ENCODE measurements at places on chromosomes 3 and 15. TPM values are rescaled to one million over a fixed set of nuclear protein-coding genes. Genes with fewer than 3 reads are reported as not detected.

Gene DCP1A
- total RNA-seq: 24.9 TPM

Gene CACNA2D2
- 1.00 TPM for total RNA-seq

Gene PDCD6IP
- total RNA-seq: 203 TPM

Gene GOLGA6D
- not detected for total RNA-seq

Gene CSNK1G1
- total RNA-seq: 37.0 TPM

Gene TAGLN3
- 7.9 TPM for total RNA-seq

Gene CDCP1
- total RNA-seq: 4.2 TPM

Gene POC1A
- total RNA-seq: 3.1 TPM

DNA sequence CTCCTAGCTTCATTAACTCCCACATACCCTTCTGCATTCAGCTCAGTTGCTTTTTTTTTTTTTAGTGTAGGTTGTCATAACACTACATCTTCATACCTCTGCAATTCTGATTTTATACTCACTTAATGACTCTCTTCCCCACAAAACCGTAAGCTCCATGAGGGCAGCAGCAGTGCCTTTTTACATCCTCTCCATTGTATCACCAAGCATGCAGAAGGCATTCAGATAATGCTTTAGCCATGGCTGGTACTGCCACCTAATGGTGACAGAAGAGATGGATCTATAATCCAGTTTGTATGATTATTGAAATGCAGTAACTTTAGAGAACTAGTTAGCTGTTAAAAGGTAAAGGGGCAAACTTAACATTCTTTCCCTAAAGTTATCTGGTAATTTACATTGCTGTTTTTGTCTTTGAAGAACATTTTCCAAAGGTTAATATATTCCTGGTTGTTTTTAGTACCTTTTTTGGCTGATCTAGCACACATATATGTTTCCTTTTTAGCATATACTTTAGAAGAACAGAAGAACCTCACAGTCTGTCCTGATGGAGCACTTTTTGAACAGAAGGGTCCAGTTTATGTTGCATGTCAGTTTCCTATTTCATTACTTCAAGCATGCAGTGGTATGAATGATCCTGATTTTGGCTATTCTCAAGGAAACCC, 36.8 kb downstream of the ATP1B3 start:
- H3K36me3 ChIP-seq: peaks cover 28% of the 10 kb centered on the region
- no peaks in the 10 kb centered on the region for H3K27me3 ChIP-seq
- DNase-seq: peak; percentile 34
- no peak overlapping the region for H3K27ac ChIP-seq
- H3K4me1 ChIP-seq: no peaks in the 10 kb centered on the region
- H3K4me3 ChIP-seq: no peak overlapping the region

GRCh38 chr3:42750834-42751233, 22.2 kb downstream of the CCDC13 start:
- H3K27ac ChIP-seq: no peak overlapping the region
- DNase-seq: no peak
- H3K27me3 ChIP-seq: peaks cover 3% of the 10 kb centered on the region
- H3K4me3 ChIP-seq: no peak overlapping the region
- H3K4me1 ChIP-seq: no peaks in the 10 kb centered on the region
- H3K36me3 ChIP-seq: no peaks in the 10 kb centered on the region

- H3K4me1 ChIP-seq: no peaks in the 10 kb centered on the region
- no peak overlapping the region for H3K4me3 ChIP-seq
- H3K27me3 ChIP-seq: no peaks in the 10 kb centered on the region
- no peak overlapping the region for H3K27ac ChIP-seq
- DNase-seq: no peak
These were observed 66.3 kb upstream of the ACAD9 start for GRCh38 chr3:128813097-128813496.

- H3K4me1 ChIP-seq: peaks cover 5% of the 10 kb centered on the region
- peaks cover 10% of the 10 kb centered on the region for H3K27me3 ChIP-seq
- H3K36me3 ChIP-seq: no peaks in the 10 kb centered on the region
- DNase-seq: no peak
- H3K4me3 ChIP-seq: no peak overlapping the region
- H3K27ac ChIP-seq: no peak overlapping the region
These were observed 11.0 kb downstream of the SPTBN5 start for GRCh38 chr15:41882689-41883483.

DNA sequence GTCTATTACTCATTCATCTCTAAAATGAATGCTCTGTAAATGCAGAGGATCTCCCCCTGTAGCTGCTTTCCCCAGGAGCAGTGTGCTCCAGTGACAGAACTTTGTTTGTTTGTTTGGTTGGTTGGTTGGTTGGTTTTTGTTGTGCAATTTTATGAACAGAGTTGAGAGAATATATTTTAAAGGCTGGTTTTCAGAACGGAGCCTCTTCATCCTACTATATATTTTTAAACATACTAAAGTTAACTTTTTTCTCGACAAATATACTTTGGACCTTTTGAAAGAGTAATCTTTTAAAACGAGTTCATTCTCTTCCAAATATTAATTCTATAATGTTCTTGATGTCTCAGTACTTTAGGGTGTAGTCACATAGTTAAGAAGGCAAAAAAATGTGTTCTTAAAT, 20.2 kb downstream of the RYR3 start:
- no peaks in the 10 kb centered on the region for H3K4me1 ChIP-seq
- peaks cover 4% of the 10 kb centered on the region for H3K27me3 ChIP-seq
- H3K36me3 ChIP-seq: no peaks in the 10 kb centered on the region
- H3K4me3 ChIP-seq: no peak overlapping the region
- H3K27ac ChIP-seq: no peak overlapping the region

GRCh38 chr3:72275331-72275751, 490.4 kb upstream of the PROK2 start:
- H3K4me1 ChIP-seq: peaks cover 29% of the 10 kb centered on the region
- DNase-seq: no peak
- H3K4me3 ChIP-seq: no peak overlapping the region

- H3K27me3 ChIP-seq: no peaks in the 10 kb centered on the region
- no peaks in the 10 kb centered on the region for H3K36me3 ChIP-seq
These were observed 70.2 kb upstream of the CORO2B start for GRCh38 chr15:68508485-68509189.

DNA sequence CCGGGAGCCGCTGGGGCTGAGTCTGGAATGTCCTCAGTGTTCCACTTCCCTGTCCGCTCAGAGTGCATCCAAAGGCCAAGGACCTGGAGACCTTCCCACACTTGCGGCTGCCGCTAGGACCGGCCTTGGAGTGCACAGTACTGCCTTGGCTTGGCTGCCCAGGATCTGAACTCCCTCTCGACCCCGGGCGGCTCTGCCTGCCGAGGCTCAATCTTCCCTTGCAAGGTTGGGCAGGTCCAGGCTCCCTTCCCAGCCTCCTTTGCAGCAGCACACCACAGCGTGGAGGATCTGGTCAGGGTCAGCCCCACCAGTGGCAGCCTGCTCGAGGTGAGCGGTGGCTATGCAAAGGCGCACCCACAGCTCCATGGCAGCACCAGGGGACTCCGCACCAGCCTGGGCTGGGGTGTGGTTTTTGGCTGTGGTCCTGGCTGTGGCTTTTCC, 69.2 kb downstream of the PLXNA1 start:
- H3K4me1 ChIP-seq: no peaks in the 10 kb centered on the region
- no peaks in the 10 kb centered on the region for H3K36me3 ChIP-seq
- H3K4me3 ChIP-seq: no peak overlapping the region
- H3K27me3 ChIP-seq: peaks cover 2% of the 10 kb centered on the region

DNA sequence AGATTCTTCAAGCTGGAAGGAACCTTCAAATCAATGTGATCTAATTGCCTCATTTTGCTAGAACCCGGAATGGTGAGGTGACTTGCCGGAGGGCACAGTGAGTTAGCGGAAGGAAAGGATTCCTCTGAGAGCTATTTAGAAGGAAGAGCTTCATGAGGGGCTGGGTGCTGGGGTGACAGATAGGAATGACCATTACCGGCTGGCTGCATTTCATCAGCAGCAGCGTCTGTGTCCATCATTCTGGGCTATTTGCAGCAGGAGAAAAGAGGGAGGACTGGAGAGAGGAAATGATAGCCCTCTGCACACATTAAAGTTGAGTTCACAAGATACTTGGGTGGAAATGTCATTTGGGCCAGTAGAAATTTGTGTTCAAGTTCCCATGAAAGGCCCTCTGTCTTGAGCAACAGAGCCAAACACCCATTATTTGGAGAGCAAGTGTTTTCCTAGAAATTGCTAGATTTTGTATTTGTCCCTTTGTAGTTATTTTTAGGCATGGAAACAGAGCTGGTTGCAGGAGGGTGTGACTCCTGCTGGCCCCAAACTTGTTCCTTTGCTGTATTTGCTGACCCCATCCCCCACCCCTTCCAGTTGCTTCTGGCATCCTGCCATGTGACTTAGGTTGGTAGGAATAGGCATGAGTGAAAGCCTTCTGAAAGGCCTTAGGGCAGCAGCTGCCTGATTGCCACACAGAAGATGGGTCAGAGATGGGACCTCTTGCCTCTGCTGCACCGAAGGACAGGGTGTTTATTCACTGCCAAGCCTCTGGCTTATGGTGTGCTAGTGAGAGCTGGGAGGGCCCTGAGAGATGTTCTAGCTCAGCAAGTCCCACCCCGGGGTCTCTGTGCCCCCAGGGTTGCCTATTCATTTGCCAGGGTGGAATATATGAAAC, 87.5 kb upstream of the PLXNA1 start:
- H3K27ac ChIP-seq: no peak overlapping the region
- H3K36me3 ChIP-seq: no peaks in the 10 kb centered on the region
- DNase-seq: no peak
- H3K4me1 ChIP-seq: no peaks in the 10 kb centered on the region
- H3K4me3 ChIP-seq: no peak overlapping the region
- H3K27me3 ChIP-seq: no peaks in the 10 kb centered on the region

- no peaks in the 10 kb centered on the region for H3K27me3 ChIP-seq
- DNase-seq: no peak
- H3K4me1 ChIP-seq: no peaks in the 10 kb centered on the region
- no peaks in the 10 kb centered on the region for H3K36me3 ChIP-seq
- H3K27ac ChIP-seq: no peak overlapping the region
- H3K4me3 ChIP-seq: no peak overlapping the region
These were observed 84.5 kb downstream of the ZIC1 start for GRCh38 chr3:147493666-147494065.

DNA sequence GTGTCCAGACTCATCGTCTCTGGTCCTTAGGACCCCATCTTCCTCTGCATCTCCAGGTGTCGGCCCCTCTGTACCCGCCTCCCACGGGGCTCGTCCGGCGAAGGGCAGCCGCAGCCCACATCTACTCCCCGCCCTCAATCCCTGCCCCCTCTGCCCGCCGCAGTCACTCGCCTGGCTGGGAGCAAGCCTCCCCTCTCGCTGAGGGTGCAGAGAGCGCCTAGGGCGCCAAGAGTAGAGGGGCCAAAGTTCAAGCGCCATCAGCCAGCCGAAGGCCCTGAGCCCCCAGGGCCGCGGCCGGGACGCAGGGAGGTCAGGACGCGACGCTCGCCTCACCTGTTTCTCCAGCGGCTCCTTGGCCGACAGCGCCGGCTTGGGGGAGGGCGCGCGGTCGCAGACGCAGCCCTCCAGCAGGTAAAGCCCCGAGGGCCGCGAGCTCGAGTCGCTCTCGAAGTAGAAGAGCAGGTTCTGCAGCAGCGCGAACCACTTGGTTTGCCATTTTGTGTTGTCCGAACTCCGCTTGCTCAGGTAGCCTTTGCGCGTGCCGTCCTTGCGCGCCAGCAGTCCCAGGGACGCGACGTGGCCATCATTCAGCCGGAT, 592 bp downstream of the RASGRF1 start:
- peaks cover 49% of the 10 kb centered on the region for H3K27me3 ChIP-seq
- no peak overlapping the region for H3K27ac ChIP-seq
- DNase-seq: no peak

DNA sequence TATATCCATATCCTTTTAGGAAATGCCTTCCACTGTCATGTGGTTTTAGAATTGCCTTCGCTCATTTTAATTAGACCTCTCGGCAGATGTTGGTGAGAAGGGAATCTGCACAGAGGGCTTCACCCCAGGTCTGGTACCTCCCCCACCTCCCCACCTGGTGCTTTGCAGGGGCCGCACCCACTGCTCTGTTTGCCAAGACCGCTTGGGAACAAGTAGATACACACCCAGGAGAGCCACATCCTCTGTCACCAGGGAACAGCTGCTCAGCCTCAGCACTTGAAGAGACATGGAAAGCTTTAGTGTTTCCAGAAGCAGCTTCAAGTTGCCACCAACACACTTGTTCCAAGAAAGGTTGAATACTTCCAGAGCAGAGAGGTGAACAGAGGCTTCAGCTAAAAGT, 21.8 kb downstream of the LRRC31 start:
- no peak overlapping the region for H3K27ac ChIP-seq
- no peak for DNase-seq
- no peaks in the 10 kb centered on the region for H3K36me3 ChIP-seq
- no peak overlapping the region for H3K4me3 ChIP-seq
- no peaks in the 10 kb centered on the region for H3K27me3 ChIP-seq

DNA sequence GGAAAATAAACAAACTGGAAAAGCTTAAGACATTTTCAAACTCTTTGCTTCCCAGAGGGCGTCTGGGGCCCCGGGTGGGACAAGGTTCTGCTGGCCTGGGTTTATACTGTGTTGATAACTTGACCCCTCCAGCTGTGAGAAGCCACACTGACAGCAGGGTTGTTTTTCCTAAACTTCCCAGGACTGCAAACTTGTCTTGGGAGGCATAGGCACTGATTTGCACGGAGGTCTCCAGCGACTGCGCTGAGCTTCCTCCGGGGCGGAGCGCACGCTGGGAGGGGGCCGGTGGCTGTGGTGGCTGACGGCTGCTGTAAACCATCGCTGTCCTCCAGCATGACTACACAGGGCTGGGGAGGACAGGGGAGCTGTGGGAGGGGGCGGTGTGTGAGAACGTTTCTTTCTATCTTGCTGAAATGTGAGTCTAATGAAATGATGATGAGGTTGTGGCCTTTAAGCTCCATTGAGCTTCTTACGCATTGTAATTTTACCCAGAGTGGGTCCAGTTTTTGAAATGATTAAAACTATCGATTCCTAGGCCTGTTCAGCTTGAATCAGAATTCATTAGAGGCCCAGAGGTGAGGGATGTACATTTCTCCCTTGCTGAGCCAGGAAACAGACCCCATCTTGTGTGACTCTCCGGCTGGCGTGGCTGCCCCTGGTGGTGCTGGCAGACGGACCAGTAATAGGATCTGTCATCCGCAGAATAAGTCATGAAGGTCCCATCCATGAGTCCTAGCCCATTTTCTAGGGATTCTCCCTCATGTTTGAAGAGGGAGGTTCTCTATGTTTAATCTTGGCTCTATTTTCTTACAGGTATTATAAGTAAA, 40.5 kb upstream of the VPS8 start:
- H3K4me1 ChIP-seq: peaks cover 5% of the 10 kb centered on the region
- H3K36me3 ChIP-seq: no peaks in the 10 kb centered on the region
- H3K27ac ChIP-seq: no peak overlapping the region
- peaks cover 14% of the 10 kb centered on the region for H3K27me3 ChIP-seq

DNA sequence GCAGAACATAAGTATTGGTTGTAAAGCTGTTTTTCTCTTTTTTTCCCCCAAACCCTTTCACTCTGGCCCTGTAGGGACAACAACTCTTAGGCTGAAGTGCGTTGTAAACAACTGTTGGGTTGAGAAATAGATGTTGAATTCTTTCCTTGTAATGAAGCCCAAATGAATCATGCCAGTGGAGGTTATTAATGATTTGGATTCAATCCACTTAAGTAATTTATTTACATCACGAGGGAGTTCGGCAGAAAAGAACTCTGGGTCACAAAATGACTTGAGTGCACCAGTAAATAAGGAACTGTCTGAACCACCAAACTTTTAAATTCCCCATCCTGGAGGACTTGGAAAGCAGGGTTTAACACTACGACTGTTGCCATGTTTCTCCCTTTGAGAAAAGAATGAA, 218.9 kb downstream of the PDZRN3 start:
- H3K27me3 ChIP-seq: no peaks in the 10 kb centered on the region
- DNase-seq: no peak
- H3K36me3 ChIP-seq: no peaks in the 10 kb centered on the region
- H3K27ac ChIP-seq: no peak overlapping the region
- peaks cover 2% of the 10 kb centered on the region for H3K4me1 ChIP-seq

Data from astrocyte (in vitro differentiated cells and primary cell).